Fibroblast of skin of left quadriceps (primary cell): ENCODE measurements at places on chromosomes 3 and 15.

GRCh38 chr3:110459021-110459420, 612.6 kb upstream of the NECTIN3 start:
- DNase-seq = no peak

- peak; percentile 91 for DNase-seq
These were observed 32.2 kb upstream of the LACTB start for GRCh38 chr15:63089260-63090043.

DNA sequence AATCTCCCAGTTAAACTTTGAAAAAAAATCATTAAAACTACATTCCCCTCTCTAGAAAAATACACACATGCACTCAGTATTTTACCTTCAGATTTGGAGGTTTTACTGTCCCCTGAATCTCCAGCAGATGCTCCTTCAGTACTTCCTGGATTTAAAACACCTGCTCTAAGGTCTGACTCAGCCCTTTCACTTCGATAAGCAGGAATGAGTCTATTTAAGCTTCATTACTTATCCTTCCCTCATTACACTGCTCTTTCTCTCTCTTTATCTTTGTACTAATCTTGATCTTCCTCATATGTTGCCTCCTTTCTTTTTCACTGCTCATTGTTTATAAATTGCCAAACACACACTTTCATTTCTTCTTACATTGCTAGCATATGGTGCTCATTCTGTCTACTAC, 443.9 kb downstream of the DIPK2A start:
- DNase-seq = no peak

DNA sequence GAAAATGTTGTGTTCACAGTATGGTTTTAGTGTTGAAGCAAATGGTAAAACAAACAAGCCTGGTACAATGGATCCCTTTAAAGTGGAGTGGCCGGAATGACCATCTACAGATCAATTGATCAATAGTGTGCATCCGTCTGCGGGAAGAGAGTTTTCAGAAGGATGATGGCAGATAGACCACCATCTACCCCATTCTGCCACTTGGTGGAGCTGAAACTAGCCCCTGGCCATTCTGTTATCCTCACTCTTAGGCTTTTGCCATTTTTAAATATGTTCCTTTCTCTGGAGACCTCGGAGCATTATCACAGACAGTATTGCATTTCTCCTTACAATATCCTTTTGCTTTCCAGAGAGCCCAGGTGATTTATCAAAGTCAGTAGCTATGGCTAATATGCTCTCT, 258.9 kb upstream of the CFAP20DC start:
- DNase-seq = no peak
